ENCODE measurements at places on chromosomes 13 and 19.
A peak's percentile ranks its signal among the peaks of the same experiment; 100 is the strongest.

GRCh38 chr13:34070544-34071303, 252.8 kb downstream of the RFC3 start:
- DNase-seq = no peak

DNA sequence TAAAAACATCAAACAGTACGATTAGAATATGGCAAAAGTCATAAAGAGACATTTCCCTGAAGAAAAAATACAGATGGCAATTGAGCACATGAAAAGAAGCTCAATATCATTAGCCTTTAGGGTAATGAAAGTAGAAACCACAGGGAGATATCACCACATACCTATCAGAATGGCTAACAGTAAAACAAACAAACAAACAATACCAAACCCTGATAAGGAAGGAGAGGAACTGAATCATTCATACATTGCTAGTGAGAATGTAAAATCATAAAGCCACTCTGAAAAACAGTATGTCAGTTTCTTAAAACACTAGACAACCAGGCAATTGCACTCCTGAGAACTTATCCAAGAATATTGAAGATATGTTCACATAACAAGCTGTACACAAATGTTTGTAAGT, 1342.5 kb upstream of the SLC10A2 start:
- no peak for DNase-seq

DNA sequence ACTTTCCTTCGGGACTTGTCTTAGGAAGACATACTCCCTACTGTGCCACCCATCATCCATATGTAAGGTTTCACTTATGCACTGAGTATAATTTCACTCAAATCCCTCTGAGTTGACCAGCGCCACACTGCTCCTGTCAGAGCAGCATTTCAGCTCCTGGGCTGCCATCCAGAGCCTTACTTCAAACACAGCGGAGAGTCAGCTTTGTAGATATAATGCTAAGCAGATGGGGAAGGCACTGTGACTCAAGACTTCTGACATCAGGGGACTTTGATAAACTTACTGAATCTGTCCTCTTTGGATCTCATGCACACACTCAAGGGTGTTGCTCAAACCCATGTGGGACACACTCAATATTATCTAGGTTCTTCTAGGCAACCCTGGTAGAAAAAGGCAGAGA, 34.9 kb downstream of the DOCK9 start:
- DNase-seq = no peak

GRCh38 chr13:40490086-40490758, 176.2 kb downstream of the FOXO1 start:
- peak; percentile 33 for DNase-seq

- DNase-seq = no peak
Measured at GRCh38 chr13:36163809-36164308, 32.7 kb upstream of the DCLK1 start.

DNA sequence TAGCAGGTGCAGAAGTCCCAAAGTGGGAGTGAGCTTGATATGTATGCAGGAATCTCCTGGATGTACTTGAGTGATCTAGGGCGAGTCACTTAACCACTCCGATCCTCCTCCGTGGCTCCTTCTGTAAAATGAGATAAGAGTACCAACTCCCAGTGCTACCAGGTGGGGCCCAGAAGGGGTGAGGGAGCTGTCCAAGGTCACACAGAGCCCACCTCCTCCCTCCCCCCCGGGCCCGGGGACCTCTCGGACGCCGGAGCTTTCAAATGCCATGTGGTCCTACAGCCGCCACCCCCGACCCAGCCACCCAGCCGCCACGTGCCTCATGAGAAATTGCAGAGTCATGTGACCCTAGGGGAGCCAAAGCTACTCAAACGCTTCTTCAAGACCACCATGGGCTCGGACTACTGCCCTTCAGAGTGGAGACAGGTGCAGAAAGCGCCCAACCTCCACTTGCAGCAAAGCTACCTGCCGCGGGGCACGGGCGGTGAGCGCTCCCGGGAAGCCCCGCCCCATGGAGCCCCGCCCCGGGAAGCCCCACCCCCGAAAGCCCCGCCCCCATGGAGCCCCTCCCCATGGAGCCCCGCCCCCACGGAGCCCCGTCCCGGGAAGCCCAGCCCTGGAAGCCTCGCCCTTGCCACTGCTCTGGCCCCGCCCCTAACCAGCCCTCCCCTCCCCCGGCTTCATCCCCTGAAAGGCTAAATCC, 10.1 kb upstream of the ZNF358 start:
- no peak for DNase-seq

GRCh38 chr19:9729162-9729561, 39.4 kb downstream of the ZNF846 start:
- DNase-seq = no peak

GRCh38 chr13:76425935-76426334, 460.3 kb downstream of the KCTD12 start:
- DNase-seq = no peak

- no peak for DNase-seq
Measured at GRCh38 chr13:83168590-83168989, 713.7 kb downstream of the SLITRK1 start.

GRCh38 chr19:48674216-48674809, 1.5 kb upstream of the NTN5 start:
- no peak for DNase-seq

- no peak for DNase-seq
Measured at GRCh38 chr13:32969516-32969941, 46.7 kb upstream of the KL start.

DNA sequence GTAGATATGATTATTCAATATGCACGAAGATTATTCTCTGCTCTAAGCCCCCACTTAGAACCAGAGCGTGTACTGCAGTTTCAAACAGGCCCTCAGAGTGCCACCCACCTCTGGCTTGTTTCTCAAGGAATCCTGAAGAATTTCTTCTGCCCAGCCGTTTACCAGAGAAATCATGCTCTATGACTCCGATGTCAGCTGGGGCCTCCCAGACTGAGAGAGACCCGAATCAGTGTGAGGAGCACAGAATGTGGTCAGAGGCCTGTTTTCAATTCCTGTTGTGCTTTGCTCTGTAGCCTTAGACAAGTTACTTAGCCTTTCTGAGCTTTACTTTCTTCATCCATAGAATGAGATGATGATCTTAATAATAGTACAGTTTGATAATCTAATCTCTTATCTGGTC, 5.5 kb downstream of the PNMA8C start:
- no peak for DNase-seq

- DNase-seq = no peak
Measured at GRCh38 chr19:14416817-14417231, 2.3 kb downstream of the DDX39A start.

GRCh38 chr19:1540365-1540925, 16.6 kb downstream of the PLK5 start:
- no peak for DNase-seq

DNA sequence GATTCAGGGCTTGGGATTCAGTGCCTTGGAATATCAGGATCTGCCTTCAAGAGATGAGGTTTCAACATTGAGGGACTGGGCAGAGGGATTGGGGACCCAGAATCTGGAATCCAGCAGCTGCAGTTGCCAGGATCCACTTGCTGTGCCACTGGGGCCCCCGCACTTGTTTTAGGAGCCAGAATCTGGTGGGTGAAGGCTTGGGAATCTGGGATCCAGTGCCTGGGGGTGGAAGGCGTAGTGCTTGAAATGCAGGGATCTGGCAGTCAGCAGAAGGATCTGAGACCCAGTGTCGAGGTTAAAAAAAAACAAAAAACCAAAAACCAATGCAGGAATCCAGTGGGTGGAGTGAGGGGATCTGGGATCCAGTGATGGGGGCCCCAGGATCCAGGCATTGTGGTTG, 7.3 kb upstream of the SLC25A41 start:
- DNase-seq = no peak

DNA sequence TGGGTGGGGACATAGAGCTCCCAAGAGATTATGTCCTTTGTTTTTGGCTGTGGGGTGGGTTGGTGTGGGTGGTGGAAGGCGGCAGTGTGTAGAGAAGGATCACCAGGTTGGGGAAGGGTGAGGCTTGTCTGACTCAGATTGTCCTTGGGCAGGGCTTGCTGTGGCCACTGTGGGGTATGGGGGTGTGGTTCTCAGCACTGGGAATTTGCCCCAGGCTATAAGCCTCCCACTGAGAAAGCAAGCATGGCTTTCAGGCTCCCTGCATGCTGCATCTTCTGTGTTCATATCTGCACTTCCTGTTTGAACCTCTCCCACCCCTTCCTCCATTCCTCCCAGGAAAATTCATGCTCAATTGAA, 34.9 kb downstream of the DNAJC15 start:
- no peak for DNase-seq

DNA sequence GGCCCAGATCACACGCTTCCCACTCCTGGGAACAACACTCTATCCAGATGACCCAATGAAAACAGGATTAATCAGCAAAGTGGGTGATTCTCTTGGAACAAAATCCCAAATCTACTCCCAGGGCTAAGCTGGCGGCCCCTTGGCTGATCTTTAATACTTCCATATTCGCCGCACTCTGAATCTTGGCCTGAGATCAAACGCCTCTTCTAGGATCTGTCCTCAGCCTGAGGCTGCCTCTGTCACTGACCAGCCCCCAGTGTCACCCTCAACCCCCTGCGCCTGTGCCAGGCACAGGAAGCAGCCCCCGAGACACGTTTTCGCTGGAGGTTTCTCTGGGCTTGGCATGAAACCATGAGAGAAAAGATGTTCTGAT, 2.4 kb upstream of the CTXN1 start:
- no peak for DNase-seq

DNA sequence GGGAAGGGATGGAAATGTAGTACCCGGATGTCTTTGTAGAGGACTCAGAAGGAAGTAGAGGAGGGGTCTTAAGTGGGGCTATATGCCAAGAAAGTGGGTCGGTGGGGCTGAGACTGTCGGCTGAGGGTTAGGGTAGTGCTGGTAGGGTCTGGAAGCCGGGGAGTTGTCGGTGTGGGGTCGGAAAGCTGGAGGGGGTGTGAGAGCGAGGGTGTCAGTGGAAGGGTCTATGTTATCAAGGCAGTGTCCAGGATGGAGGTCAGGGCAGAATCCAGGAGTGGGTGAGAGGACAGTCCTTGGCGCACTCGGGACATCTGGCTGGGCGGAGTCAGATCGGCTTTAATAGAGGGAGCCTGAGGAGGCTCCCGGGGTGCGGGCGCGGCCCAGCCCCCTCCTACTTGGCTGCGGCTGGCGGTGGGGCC, 1.7 kb downstream of the HSPB6 start:
- DNase-seq = no peak

- DNase-seq = peak; percentile 57
Measured at GRCh38 chr13:20495087-20496023, 30.3 kb downstream of the CRYL1 start.

DNA sequence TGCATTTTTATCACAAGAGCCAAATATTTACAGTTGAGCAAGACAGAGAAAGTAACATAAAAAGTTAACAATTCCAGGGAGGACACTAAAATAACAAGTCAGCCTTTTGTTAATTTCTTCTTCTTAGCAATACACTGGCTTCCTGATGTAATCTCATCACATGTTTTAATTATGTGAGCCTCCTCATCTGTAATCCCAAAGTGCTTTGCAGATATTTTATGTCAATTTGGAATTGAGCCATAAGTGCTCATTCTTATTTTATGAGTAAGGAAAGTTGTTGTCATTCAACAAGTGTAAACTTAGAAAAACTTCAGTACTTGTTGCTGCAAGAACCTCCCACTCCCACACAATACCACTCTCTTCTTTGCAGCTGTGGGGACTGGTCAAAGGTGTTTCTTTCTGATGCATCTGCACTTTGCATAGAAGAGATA, 223.6 kb downstream of the GPC6 start:
- DNase-seq = no peak

- no peak for DNase-seq
Measured at GRCh38 chr19:5955636-5955935, 22.4 kb downstream of the RANBP3 start.

- peak; percentile 21 for DNase-seq
Measured at GRCh38 chr19:54439174-54439851, 9.7 kb upstream of the LENG8 start.

DNA sequence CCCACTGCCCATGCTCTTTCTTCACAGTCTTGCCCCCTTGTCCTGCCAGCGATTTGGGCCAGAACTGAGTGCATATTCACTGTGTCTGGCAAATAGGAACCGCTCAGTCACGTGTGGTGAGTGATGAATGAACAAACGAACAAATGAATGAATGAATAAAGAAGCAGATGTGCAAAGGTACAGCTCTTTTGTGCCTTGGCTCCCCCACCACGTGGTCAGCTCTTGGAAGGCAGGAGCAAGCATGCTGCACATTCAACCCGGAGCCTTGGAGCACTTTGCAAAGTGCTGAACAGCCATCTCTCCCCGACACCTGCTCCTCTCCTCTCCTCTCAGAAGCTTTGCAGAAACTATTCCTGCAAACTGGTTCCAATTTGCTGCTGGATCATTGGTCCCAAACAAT, 52.4 kb downstream of the LATS2 start:
- DNase-seq = no peak

DNA sequence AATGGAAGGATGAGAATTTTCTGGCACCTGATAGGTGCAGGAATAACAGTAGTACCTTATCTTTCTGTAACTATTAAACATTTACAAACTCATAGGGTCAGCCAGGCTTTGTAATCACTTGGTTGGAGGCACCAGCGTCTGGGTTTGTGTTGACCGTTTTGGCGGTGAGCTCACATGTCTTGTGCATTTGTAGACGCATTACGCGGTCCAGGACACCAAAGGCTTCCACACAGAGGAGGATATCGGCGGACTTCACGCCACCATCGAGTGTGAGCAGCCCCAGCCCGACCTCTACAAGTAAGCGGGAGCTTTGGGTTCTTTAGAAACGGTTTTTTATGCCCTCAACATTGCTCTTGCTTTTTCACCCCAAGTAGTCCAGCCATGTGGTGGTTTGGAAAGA, 129.3 kb downstream of the ATP11A start:
- DNase-seq = no peak

- DNase-seq = no peak
Measured at GRCh38 chr13:110772091-110772984, 58.8 kb downstream of the ING1 start.

DNA sequence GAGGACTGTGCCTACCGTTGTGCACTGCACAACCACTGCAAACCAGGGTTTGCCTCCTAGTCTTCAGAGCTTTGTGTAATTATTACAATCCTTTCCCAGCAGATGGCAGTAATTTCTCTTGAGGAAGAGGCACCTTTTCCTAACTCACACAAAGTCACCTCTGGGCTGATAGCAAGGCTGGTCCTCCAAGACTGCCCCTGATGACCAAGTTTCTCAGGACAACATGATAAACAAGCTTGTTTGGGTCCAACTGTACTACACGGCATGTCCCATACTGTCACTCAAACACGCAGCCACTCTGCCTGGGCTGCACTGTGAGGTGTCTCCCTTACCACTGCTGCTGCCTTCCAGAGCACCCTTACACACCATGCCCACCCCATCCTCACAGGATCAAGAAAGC, 39.3 kb downstream of the RFXAP start:
- DNase-seq = no peak

GRCh38 chr19:19482809-19483596, 32.3 kb downstream of the TSSK6 start:
- DNase-seq = no peak

DNA sequence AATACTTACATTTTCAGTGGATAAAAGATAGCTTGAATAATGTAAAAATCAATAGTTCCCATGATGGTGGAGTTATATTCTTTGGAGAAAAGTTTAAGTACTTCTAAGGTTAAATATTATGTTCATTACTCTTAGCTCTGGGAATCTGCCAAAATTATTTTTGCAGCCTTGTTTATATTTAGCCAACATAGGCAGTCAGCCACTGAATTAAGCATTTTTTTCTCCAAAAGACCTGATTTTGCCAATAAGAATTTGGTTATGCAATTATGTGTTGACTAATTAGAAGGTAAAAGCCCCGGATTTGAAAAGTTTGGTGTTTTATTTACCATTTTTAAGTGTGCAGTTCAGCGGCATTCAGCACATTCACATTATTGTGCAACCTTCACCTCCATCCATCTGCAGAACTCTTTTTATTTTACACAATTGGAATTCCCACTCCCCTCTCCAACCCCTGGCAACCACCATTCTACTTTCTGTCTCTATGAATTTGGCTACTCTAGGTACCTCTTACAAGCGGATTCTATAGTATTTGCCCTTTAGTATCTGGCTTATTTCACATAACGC, 90.1 kb upstream of the C1QTNF9B start:
- DNase-seq = no peak

Data from activated CD4-positive, alpha-beta T cell treated with anti-CD3 and anti-CD28 coated beads, Interleukin-2, amount 50 U/mL, for 4 hours (primary cell).